Upper lobe of right lung (tissue), 1 donor: ENCODE measurements at places on chromosomes 5 and 9.

- no peak for DNase-seq
- H3K36me3 ChIP-seq, result no peaks in the 10 kb centered on the region
- no peaks in the 10 kb centered on the region for H3K27me3 ChIP-seq
- H3K27ac ChIP-seq, result no peak overlapping the region
These were observed 72.2 kb downstream of the ANKRD55 start for GRCh38 chr5:56160723-56161438.

- peaks cover 11% of the 10 kb centered on the region for H3K4me1 ChIP-seq
- H3K36me3 ChIP-seq, result no peaks in the 10 kb centered on the region
- H3K4me3 ChIP-seq, result no peak overlapping the region
- no peak overlapping the region for H3K27ac ChIP-seq
- no peaks in the 10 kb centered on the region for H3K27me3 ChIP-seq
These were observed 24.5 kb downstream of the C9orf152 start for GRCh38 chr9:110183208-110184145.

- DNase-seq, result no peak
- H3K27ac ChIP-seq, result no peak overlapping the region
- H3K4me3 ChIP-seq, result no peak overlapping the region
- no peaks in the 10 kb centered on the region for H3K27me3 ChIP-seq
These were observed 405.2 kb downstream of the SEMA5A start for GRCh38 chr5:9140711-9141110.

GRCh38 chr5:154722936-154723335 is 32.2 kb upstream of the LARP1 start:
- no peaks in the 10 kb centered on the region for H3K27me3 ChIP-seq
- H3K4me1 ChIP-seq, result no peaks in the 10 kb centered on the region
- H3K4me3 ChIP-seq, result no peak overlapping the region
- no peaks in the 10 kb centered on the region for H3K36me3 ChIP-seq
- H3K27ac ChIP-seq, result no peak overlapping the region

- no peaks in the 10 kb centered on the region for H3K36me3 ChIP-seq
- DNase-seq, result no peak
- H3K4me3 ChIP-seq, result no peak overlapping the region
- H3K4me1 ChIP-seq, result peaks cover 9% of the 10 kb centered on the region
These were observed 1.3 kb downstream of the SLC6A3 start for GRCh38 chr5:1443991-1444360.

GRCh38 chr5:159471904-159472303 is 141.6 kb upstream of the IL12B start:
- no peak overlapping the region for H3K4me3 ChIP-seq
- no peaks in the 10 kb centered on the region for H3K4me1 ChIP-seq
- H3K27ac ChIP-seq, result no peak overlapping the region
- DNase-seq, result no peak
- no peaks in the 10 kb centered on the region for H3K27me3 ChIP-seq

- H3K36me3 ChIP-seq, result no peaks in the 10 kb centered on the region
- H3K27ac ChIP-seq, result no peak overlapping the region
- peaks cover 4% of the 10 kb centered on the region for H3K4me1 ChIP-seq
- no peaks in the 10 kb centered on the region for H3K27me3 ChIP-seq
These were observed 109.4 kb downstream of the CARTPT start for GRCh38 chr5:71828291-71829040.

DNA sequence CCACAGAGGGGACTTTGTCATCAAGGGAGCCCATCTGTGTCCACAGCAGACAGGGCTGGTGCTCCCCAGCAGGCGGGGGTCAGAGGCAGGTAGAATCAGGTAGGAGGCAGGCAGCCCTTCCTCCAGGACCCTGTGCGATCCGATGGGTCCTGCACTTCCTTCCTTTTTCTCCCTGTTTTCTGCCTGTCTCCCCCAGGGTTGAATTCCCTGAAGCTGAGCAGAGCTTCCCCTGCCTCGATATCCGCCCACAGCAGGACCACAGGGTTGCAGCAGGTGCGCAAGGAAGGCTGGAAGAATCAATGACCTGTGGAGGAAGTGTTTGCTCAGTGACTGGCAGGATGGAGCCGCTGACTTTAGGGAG is 69.2 kb downstream of the MRPL36 start:
- H3K4me1 ChIP-seq, result no peaks in the 10 kb centered on the region
- DNase-seq, result peak; percentile 46
- H3K4me3 ChIP-seq, result no peak overlapping the region
- H3K27ac ChIP-seq, result no peak overlapping the region
- no peaks in the 10 kb centered on the region for H3K27me3 ChIP-seq
